Activated naive CD8-positive, alpha-beta T cell treated with anti-CD3 and anti-CD28 coated beads, Interleukin-2, amount 50 U/mL, for 16 hours (primary cell): ENCODE measurements at places on chromosomes 2 and 18.

GRCh38 chr2:69659349-69659748, 15.8 kb upstream of the AAK1 start:
- DNase-seq, result no peak

GRCh38 chr2:9745153-9745899, 97.9 kb upstream of the TAF1B start:
- DNase-seq, result no peak

GRCh38 chr18:59730896-59731295, 33.7 kb upstream of the CCBE1 start:
- DNase-seq, result no peak

- no peak for DNase-seq
Observed at GRCh38 chr2:221705185-221705877, 133.2 kb upstream of the EPHA4 start.

GRCh38 chr2:216690456-216690852, 4.9 kb downstream of the IGFBP5 start:
- no peak for DNase-seq

DNA sequence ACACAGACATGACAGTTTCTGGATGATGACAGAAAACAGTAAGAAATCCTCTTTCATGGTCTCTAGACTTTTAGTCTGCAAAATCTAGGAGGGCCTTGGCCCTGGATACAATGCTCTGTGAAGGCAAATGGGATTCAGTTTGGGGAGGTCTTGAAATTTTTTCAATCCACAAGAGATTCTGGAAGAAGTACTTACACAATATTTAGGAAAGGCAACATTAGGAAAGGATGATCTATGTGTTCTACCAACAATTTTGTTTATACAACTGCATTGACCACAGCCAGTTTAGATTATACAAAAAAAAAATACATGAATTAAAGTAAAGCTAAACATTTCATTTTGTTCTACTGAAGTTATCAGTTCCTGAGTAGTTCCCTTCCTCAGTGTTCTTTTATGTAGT, 208.0 kb downstream of the SRBD1 start:
- no peak for DNase-seq

DNA sequence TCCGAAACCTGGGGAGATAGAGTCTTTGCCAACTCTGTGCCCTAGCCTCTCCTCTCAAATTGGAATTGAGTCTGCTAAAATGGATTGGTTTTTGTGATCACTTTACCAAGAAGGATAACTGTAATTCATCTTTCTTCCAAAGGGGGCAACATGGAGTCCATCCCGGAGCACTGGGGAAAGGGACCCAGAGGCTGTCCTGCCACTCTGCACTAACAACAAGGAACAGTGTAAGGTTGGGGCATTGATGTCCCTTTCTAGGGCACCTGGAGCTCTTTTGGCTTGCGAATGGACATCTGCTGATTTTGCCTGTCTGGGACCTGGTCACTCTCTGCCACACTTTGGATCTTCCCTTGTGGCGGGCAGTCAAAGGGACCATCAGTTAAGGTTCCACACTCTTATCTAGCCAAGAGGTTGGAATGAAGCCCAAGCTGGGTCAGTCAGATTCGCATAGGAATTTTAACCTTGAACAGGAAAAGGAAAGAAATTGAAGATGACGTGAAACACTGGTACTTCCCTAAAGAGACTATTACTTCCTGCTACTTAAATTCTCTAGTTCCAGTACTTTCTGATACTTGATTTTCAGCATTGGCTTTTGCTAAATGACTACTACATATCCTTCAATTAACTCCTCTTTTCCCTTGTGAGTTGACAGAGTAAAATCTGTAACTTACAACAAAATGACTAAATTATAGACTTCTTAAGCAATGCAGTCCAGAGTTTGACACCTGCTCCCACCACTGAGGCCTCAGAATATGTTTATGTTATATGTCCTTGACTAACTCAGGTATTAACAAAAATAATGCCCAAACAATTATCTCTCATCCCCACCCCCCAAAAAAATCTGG, 64.7 kb upstream of the KLF7 start:
- DNase-seq, result no peak

- no peak for DNase-seq
Observed at GRCh38 chr2:190540048-190540447, 5.5 kb upstream of the NEMP2 start.

- DNase-seq, result no peak
Observed at GRCh38 chr2:52402128-52402527, 1365.5 kb upstream of the CHAC2 start.

GRCh38 chr2:239114119-239114581, 266.3 kb downstream of the TWIST2 start:
- DNase-seq, result no peak

GRCh38 chr18:24398540-24398939, 916 bp upstream of the OSBPL1A start:
- DNase-seq, result no peak

GRCh38 chr2:75064691-75065396, 106.4 kb downstream of the POLE4 start:
- no peak for DNase-seq

GRCh38 chr18:44699572-44700261, 19.0 kb downstream of the SETBP1 start:
- DNase-seq, result no peak

- DNase-seq, result no peak
Observed at GRCh38 chr2:132252894-132253264, 91.1 kb upstream of the ANKRD30BL start.

DNA sequence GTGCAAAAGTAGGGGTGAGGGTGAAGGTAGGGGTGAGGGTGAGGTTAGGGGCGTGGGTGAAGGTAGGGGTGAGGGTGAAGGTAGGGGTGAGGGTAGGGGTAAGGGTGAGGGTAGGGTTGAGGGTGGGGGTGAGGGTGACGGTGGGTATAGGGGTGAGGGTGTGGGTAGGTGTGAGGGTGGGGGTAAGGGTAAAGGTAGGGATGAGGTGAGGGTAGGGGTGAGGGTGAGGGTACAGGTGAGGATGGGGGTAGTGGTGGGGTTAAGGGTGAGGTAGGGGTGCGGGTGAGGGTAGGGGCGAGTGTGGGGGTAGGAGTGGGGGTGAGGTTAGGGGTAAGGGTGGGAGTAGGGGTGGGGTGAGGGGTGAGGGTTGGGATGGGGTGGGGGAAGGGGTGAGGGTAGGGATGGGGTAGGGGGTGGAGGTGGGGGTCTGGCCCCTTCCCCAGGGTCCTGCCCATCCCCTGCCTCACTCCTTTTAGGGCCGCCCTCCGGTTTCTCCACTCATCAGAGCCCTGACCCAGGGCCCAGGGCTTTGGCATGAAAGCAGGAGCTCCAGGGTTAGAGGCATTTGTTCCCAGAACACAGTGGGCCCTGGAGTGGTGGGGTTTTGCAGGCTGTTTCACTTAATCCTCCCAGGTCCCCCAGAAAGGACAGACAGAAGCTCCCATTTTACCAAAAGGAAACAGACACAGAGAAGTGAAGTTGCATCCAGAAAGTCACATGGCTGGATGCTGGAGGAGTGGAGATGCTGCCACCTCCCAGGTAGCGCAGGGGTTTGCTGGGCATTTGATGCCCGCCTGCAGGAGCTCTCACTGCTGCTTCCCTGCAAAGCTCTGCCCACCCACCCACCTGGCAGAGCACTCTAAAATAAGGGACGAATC, 26.9 kb downstream of the SNORC start:
- DNase-seq, result no peak

DNA sequence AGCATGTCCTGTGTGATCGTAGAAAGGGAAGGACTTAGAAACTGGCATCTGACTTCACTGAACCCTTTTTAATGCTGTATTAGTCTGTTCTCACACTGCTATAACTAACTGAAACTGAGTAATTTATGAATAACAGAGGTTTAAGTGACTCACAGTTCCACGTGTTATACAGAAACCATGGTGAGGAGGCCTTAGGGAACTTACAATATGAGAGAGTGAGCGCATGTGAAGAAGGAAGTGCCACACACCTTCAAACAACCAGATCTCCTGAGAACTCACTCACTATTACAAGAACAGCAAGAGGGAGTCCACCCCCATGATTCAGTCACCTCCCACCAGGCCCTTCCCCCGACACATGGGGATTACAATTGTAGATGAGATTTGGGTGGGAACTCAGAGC, 811.3 kb downstream of the CPS1 start:
- no peak for DNase-seq

- no peak for DNase-seq
Observed at GRCh38 chr2:239954166-239955086, 70.7 kb downstream of the NDUFA10 start.

DNA sequence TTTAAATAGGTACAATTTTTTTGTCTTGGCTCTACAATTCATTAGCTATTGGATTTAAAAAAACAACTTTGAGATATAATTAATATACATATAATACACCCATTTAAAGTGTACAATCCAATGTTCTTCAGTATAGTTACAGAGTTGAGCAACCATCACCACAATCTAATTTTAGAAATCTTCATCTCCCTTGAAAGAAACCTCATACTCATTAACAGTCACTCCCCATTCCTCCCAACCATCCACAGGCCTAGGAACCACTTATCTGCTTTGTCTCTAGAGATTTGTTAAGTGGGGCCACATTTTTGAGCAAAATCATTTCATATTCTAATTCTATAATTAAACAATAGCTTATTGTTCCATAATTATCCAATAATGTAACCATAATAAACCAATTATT, 32.6 kb downstream of the MRPL33 start:
- no peak for DNase-seq

- no peak for DNase-seq
Observed at GRCh38 chr2:143954186-143954585, 565.7 kb downstream of the ZEB2 start.

GRCh38 chr2:200669308-200669707, 83.5 kb downstream of the AOX1 start:
- no peak for DNase-seq

DNA sequence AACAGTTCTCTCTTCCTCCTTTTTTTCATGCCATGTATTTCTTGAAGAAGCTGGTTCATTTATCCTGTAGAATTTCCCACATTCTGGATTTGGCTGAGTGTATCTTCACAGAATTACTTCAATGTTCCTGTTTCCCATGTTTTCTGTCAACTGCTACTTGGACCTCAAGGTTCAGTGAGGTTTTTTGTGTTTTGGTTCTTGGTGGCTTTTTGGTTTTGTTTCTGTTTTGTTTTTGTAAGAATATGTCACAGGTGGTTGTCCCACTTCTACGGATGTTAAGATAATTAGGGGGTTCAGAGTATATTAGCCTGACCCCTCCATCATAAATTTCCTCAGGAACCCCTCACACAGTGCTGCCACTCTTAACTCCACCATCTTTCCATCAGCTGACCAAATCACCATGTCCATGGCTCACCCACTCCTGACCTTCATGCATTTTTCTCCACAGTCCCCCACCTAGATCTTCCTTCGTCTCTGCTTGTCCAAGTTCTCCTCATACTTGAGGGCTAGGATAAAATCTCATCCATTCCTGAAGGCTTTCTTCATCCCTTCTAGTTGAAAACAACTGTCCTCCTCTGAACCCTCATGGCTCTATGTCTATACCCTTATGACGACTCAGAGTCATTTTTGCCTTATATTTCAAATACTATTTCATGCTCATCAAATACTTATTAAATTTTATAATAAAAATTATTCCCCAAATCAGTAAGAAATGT, 40.4 kb downstream of the PLEKHM3 start:
- no peak for DNase-seq

GRCh38 chr18:71902482-71902881, 641.7 kb downstream of the CBLN2 start:
- DNase-seq, result no peak

- no peak for DNase-seq
Observed at GRCh38 chr2:85174943-85175342, 41.8 kb downstream of the TCF7L1 start.
